ENCODE measurements at places on chromosomes 5 and 9. TPM values are rescaled to one million over a fixed set of nuclear protein-coding genes. Genes with fewer than 3 reads are reported as not detected.

GRCh38 chr5:160787240-160787639, 64.8 kb downstream of the ATP10B start:
- no peak for DNase-seq

DNA sequence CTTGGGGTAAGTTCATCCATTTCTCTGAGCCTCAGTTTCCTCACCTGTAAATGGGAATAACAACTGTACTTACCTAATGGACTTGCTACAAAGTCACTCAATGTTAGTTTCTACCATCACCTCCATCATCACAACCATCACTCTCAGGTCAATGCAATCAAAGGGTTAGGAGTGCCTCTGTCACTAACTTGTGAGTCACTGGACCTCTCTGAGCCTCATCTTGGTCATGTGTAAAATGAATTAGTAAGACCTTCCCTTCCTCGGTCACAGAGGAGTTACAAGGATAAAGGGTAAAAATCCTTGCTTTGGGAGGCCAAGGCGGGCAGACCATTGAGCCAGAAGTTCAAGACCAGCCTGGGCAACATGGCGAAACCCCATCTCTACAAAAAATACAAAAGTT, 12.8 kb downstream of the FABP6 start:
- no peak for DNase-seq

The CLIC3 gene
- polyA plus RNA-seq = 1.2 TPM

The SLC6A3 gene
- polyA plus RNA-seq = 0.64 TPM

Measured in right renal pelvis (tissue), 4 donors.